Hematopoietic multipotent progenitor cell treated with erythropoietin and hydrocortisone succinate and interleukin-3 and kit ligand, for 15 days (in vitro differentiated cells): ENCODE measurements at places on chromosomes 4 and X.

DNA sequence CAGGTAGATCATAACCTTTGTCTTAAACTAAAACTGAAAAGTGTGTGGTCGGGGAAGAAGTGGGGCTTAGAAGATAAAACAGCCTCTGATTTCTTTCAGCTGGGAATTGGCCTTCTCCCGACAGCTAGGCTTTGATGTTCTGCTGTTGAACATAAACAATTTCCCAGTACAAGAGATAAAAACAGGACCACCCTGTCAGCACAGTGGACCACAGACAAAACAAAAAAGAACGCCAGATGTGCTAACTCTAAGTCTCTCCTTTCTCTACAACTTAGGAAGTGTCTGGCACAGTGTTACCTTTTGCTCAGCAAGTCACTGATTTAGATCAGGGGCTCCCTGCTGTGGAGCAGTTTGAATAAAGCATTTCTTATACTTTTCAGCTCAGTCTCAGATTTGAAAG, 87.5 kb upstream of the UXT start:
- DNase-seq, result no peak

DNA sequence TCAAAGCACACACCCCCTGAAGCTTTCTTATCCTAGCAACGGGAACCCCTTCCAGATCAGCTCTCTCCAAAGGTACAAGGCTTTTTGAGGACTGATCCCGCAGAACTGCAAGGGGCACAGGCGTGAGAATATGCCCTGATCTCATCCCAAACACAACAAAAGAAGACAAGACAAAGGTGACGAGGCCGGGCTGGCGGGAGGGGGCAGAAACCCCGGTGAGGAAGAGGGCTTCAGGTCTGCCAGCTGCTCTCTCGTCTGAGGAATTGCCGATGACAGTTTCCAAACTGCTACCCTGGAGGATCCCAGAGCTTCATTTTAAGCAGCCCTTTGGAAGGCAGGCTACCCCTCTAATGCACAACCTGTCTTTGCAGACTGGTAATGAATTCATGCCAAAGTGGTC, 3.4 kb downstream of the HCFC1 start:
- no peak for DNase-seq

- no peak for DNase-seq
These were observed 11.3 kb upstream of the RTL5 start for GRCh38 chrX:72142794-72143608.

DNA sequence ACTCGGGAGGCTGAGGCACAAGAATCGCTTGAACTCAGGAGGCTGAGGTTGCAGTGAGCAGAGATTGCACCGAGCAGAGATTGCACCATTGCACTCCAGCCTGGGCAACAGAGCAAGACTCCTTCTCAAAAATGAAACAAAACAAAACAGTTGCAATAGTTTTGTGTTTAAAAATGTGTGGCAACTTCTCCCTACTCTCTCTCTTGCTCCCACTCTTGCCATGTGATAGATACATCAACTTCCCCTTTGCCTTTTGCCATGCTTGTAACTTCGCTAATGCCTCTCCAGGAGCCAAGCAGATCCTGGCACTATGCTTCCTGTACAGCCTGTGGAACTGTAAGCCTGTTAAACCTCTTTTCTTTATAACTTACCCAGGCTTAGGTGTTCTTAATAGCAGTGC, 52.5 kb upstream of the INTU start:
- no peak for DNase-seq

DNA sequence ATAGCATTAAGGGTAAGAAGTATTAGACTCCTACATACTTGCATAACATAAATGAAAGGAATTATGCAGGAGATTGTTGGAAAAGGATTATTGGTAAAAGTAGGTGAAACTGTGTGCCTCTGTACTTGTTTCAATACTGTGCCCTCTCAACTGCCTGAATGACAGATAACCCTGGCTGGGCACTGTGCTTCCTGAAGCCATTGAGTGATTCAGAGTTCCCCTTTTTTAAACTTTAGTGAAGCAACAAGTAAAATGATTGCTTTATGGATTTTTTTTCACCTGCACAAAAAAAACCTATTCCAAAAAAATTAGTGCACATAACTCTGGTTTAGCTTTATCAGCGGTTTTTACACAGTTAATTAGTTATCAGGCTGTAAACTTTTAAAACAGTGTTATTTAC, 204.8 kb downstream of the TRAM1L1 start:
- no peak for DNase-seq

DNA sequence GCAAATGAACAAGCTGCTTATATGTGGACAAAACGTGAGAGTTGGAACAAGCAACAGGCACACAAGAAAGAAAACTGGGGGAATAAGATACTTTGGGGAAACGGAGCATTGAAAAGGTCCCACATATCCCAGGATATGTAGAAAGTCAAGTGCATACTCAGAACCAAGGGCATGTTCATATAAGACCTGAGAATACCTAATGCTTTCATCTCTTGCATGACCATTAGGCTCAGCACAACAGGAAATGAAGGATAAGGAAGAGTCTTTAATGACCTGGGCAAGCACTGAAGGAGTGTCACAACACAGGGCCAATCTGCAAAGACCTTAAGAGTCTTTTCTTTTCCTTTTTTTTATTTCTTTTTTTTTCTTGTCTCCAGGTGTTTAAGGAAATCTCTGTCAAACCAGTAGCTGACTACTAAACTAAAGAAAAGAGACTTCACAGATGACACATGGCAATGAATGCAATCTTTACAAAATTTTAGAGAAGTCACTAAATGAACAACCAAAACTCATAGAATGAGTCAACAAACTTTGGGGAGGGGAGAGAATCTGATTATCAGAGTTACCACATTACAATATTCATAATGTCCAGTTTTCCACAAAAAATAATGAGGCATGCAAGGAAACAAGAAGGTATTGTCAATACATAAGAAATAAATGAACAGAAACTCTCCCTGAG, 67.9 kb upstream of the STK26 start:
- DNase-seq, result no peak

DNA sequence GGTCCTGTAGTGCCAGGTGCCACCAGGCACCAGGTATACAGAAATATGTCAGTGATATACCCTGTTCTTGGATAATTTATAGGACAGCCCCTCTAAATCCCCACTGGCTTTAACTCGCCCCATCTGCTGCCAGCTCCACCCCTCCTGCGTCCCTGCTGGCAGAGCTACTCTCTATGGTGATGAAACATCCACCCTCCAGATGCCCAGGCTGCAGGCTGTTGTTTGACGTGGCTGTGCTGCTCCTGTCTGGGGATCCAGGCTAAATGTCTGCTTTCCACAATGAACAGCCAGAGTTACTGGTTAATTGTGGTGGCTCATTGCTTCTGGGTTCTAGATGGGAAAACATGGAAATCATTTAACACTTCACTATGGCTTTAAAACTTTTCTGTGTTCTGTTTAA, 12.9 kb downstream of the NHSL2 start:
- DNase-seq, result no peak

DNA sequence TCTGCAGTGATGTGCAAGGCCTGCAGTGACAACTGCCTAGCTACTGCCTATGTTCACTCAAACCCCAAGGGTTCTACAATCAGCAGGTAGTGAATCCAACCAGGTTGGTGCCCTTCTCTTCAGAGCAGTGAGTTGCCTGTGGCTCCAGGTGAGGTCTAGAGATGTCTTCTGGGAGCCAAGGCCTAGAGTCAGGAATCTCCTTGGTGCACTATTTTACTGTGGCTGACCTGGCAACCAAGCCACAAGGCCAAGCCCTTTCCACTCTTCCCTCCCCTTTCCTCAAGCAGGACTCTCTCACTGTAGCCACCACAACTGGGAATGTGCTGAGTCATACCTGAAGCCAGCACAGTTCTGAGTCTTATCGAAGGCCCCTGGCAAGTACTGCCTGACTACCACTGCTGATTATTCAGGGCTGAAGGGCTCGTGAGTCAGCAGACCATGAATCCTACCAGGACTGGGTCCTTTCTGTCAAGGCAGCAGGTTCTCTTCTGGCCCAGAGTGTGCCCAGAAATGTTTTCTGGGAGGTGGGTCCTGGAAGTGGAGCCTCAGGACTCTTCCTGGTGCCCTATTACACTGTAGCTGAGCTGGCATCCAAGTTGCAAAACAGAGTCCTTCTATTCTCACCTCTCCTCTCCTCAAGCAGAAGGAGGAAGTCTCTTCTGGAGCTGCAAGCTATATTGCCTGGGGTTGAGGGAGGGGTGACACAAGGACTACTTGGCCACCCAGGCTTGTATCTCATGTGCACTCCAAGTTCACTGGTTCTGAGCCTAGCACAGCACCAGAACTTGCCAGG, 111.6 kb downstream of the BTC start:
- DNase-seq, result peak; percentile 61

- DNase-seq, result no peak
These were observed 13.8 kb downstream of the RNF4 start for GRCh38 chr4:2482693-2483092.

DNA sequence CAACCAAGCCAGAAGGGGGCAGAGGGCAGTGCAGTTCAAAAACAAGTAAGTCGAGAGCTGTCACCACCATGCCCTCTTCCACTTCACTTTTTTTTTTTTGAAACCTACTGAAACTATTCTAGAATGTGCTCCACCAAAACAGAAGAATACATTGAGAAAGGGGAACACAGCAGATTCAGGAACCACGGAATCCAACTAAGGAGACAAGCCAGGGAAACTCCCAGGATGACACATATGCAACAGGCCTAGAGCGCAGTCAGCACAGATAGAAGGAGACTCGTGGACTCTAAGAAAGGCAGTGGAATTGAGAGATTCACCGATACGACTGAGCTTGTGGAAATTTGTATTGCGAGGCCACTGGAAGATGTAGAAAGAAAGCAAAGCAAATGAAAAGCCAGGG, 66.1 kb downstream of the PHKA2 start:
- no peak for DNase-seq

GRCh38 chrX:115679460-115679859, 118.5 kb downstream of the PLS3 start:
- no peak for DNase-seq

DNA sequence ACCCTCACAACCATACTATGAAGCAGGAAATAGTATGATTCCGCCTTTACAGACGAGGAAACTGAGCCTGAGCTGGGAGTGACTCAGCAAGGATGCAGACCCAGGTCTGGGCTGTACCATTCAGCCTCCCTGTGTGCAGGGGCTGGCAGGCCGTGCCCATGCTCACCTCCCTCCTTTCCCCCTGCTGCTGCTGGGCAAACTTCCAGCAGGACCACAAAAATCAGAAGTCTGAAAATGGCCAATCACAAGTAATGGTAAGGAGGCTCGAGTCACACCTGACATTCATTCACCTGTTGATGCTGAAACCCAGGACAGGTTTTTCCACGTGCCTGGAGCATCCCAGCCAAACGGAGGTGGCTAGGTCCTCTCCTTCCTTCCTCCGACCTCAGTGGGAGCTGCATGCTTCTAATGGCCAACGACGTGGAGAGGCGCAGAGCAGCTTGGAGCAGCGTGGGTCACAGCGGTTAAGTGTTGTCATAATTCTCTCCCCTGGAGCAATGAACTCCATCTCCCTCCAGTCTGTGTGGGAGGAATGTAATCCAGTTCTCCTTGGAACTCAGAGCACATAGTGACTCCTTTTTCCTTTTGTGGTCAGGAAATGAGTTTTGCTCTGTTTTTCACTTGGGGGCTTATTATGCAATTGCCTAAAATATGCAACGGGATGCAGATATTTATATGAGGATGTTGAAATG, 371.7 kb downstream of the BCOR start:
- DNase-seq, result no peak

DNA sequence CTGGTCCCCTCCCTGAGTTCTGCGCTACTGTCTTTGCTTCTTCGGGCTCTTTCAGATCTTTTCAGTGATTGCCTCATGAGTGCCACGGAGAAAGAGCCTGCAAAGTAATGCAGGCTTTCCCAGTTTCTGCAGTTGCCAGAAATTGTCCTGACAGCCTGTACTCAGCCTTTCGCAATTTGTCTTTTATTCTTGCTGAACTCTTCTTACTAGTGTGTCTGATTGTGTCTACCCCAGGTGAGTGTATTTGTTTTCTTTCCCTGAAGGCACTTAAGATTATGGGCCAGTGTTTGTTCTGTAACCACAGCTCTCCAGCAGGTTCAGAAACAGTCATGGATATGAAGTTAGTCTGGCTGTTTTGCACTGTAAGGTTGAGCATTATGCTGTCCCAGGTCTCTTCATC, 47.1 kb downstream of the FAM193A start:
- DNase-seq, result no peak

DNA sequence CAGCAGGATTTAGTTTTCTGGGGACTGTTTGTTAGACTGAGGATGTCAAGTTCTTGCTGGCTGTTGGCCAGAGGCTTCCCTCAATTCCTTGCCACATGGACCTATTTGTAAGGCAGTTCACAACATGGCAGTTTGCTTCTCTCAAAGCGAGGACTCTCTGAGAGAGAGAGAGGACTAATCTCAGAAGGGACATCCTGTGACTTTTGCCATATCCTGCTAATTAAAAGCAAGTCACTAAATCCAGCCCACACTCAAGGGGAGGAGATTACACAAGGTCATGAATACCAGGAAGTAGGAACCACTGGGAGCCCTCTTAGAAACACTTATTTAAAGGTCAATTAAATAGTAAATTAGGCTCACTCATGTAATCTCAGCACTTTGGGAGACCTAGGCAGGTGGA, 38.2 kb downstream of the PPP1R2C start:
- no peak for DNase-seq

DNA sequence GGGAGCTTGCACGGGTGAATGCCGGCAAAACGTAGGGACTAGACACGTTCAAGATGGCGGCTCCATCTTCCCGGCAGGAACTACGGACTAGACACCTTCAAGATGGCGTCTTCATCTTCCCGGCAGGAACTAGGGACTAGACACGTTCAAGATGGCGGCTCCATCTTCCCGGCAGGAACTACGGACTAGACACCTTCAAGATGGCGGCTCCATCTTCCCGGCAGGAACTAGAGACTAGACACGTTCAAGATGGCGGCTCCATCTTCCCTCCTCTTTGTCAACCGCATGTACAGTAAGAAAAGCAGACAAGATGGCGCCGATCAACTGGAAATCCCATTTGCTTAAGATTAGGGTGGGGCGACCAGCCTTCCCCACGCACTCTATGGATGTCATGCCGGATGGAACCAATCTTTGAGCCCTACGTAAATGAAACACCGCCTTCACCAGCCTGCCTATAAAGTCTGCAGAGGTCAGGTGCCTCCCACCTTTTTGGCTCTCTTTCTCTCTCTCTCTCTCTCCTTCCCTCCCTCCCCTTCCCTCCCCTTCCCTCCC, 222.4 kb downstream of the CRLF2 start:
- DNase-seq, result peak; percentile 12

DNA sequence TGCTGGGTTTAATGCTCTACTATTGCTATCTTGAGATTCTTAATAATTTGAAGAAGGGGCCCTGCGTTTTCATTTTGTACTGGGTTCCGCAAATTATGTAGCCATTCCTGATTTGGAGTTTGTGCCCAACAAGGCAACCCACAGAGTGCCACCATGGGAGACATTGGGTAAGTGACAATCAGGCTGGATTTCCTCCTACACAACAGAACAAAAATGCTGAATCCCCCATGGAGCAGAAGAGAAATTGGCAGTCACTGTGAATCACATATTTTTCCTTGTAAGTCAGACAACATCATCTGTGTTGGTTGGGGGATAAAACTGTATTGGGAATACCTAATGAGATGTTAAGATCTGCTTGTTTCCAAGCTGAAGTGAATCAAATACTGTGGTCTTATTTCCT, 80.9 kb downstream of the CNGA2 start:
- DNase-seq, result no peak

- DNase-seq, result no peak
These were observed 38.8 kb upstream of the TRPC5OS start for GRCh38 chrX:111837197-111837596.

- DNase-seq, result no peak
These were observed 649.3 kb downstream of the STPG2 start for GRCh38 chr4:97493815-97494518.
